ENCODE measurements at places on chromosomes 13 and 19.
A peak's percentile ranks its signal among the peaks of the same experiment; 100 is the strongest.

GRCh38 chr19:16771618-16772017 is 52.0 kb downstream of the NWD1 start:
- DNase-seq = peak; percentile 59

- DNase-seq = peak; percentile 58
These were observed 1.3 kb downstream of the CSNK1G2 start for GRCh38 chr19:1942078-1942933.

DNA sequence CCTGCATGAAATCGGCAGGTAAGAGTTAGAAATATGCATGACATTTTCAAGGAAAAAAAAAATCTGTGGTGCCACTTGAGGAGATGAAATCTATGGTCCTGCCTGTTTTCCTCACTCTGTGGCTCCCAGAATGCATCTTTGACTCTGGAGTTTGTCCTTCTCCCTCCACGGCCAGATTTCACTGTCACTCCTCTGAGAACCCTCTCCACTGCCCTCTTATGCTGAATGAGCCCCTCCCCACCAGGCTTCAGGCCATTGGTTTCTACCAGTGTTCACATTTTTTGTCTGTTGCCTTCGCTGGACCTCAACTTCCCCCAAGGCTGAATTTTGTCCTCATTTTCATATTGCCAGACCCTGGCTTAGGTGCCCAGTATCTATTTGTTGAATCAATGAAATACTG is 235.0 kb downstream of the ZIC5 start:
- DNase-seq = no peak

- DNase-seq = peak; percentile 36
These were observed 8.6 kb upstream of the CEACAM6 start for GRCh38 chr19:41746593-41747227.

- DNase-seq = no peak
These were observed 546.7 kb downstream of the RFC3 start for GRCh38 chr13:34364633-34365032.

GRCh38 chr19:42290523-42291434 is 11.2 kb upstream of the PRR19 start:
- DNase-seq = no peak

DNA sequence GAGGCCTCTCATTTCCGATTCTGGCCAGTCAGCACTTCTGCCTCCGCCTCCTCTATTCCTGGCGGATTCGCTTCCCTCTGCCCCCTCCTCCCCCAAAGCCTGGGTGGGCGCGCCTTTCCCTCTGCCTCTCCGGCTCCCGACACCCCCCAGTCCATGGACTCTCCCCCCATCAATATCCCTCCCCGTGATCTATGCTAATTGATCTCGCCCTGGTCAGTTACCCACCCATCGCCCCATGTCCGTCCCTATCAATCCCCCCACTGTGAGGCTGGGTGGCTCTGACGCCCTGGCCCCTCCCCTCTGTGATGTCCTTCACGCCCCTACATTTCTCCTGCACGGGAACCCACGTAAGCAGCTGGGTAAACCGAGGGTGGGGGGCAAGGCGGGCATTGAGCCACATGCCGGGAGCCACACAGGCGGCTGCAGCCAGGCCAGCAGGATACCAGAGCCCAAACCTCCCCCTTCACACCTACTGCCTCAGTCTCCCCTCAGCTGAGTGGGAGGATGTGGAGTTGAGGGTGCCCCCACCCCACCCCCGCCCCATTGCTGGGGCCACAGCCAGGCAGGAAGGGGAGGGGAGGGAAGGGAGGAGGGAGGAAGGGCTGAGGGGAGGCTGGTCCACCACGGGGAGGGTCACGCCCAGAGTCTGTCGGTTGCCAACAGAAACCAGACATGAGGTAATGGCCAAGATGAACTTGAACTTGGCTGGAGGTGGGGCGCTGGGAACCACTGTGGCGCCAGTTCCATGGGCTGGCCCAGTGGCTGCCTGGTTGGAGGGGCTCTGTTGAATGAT is 21.0 kb downstream of the SMIM24 start:
- peak; percentile 97 for DNase-seq

- DNase-seq = no peak
These were observed 441.8 kb downstream of the SLITRK1 start for GRCh38 chr13:83440465-83440864.

DNA sequence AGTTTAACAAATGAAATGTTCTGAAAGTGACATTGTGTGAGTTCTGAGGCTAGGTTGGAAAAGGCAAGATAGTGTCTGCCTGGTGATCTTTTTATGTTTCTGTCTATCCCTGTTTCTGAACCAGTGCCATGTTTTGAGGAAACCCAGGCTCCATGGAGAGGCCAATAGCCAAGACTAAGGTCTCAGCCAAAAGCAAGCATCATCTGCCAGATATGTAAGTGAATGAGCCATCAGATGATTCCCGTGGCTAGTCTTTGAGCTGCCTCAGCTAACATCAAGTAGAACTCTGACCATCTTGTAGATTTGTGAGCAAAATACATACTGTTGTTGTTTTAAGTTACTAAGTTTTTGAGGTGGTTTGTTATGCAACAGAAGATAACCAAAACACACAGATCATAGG is 19.6 kb upstream of the CCNA1 start:
- peak; percentile 68 for DNase-seq

DNA sequence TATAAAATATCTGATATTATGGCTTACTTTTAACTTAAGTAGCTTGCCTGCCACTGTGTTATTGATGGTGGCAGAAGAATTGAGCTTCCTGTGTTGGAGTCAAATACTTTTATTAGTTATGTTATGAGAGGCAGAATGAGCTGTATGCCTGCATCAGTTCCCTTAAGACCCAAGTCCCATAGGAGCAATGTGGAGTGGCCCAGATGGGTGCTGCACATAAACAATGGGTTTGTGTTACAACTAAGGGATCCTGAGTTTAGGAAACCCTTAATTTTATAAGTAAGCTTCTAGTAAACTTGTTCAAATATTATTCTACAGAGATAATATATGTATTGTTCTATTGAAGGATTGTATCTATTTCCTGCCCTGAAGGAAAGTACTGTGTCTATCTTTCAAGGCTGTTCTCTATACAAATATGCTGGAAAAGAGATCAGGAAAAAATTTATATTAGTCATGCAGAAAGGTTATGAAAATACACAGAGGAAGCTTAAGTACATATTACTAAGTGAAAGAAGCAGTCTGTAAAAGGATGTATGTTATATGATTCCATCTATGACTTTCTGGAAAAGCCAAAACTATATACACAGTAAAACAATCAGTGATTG is 2018.0 kb upstream of the PCDH20 start:
- DNase-seq = peak; percentile 75

DNA sequence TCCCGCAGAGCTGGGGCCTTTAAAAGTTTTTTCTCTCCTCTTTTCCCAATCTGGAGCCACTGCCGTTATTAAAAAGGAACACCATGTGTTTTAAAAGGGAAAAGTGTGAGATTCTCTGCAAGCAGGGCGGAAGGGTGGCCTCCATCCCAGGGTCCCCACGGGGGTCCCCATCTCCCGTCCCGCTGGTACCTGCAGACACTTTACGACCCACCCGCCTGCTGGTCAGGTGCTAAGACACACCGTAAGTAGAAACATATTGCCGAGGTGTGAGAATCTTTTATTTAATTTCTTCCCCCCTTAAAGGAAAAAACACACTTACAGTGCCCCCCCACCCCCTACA is 1.8 kb downstream of the CRLF1 start:
- DNase-seq = no peak

DNA sequence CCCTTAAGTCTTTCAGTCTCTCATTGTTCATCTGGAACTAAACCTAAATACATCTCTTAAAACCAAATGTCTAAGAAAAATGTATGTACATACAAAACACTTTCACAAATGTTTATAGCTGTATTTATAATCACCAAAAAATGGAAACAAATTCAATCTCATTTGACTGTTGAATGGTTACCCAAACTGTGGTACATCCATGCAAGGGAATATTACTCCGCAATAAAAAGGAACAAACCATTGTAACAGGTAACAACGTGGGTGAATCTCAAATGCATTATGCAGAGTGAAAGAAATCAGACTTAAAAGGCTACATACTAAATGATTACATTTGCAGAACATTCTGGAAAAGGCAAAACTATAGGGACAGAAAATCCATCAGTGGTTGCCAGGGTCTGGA is 425.2 kb downstream of the COG6 start:
- DNase-seq = no peak

DNA sequence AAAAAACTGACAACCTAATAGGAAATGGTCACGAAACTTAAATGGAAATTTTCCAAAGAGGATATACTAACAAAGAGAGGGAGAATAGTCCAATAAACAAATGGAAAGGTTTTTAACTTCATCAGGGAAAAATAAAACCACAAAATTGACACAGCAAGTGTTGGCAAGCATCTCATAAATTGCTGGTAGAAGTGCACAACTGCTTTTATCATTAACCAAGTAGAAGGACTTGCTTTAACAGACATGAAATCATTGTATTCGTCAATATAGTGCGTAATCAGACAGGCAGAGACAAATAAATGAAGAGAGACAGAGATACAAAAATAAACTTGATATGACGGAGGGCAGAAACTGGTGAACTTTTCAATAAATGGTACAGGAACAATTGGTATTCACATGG is 7.4 kb downstream of the TGDS start:
- DNase-seq = no peak

DNA sequence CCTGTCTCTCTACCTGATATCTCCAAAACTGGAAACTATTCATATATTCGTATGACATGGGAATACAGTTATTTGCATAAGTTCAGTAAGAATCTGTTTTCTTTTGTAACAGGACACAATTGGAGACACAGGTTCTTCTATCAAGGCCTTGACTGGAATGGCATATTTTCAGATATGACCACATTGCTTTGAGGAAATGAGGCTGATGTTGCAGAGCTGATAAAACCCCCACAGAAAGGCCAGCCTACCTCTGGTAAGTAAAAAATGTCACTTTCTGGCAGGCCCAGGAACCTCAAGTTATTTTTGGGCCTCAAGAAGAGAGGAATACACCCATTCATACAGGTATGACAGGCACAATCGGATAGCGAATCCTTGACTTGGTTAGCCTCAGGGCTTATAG is 29.5 kb upstream of the KBTBD6 start:
- no peak for DNase-seq

GRCh38 chr19:29526730-29527499 is 1.1 kb downstream of the VSTM2B start:
- no peak for DNase-seq

DNA sequence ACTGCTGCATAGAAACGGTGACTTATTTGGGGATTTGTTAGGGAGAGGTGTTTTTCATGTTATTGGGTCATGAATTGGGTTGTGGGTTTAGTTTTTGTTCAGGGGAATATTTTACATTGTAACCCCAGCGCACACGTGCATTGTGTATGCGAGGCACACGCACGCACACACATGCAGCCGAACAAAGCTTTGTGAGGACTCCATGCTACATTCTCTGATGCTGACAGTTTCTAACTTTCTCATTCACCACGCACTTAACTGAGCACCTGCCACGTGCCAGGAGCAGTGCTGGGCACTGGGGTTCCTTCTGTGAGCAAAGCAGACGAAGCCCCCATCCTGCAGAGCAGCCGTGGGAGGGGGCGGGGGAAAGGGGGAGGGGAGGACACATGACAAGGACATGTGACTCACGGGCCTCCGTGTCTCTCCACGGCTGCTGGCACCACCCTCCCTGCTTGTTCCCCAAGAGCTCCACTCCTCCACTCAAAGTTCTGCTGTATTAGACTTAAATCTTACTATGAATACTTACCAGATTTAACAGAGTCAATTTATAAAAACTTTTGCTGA is 55.6 kb downstream of the SLC7A9 start:
- DNase-seq = no peak

- no peak for DNase-seq
These were observed 6.0 kb upstream of the ZNF765 start for GRCh38 chr19:53388904-53389303.

- no peak for DNase-seq
These were observed 7.8 kb upstream of the NCCRP1 start for GRCh38 chr19:39188960-39189359.

DNA sequence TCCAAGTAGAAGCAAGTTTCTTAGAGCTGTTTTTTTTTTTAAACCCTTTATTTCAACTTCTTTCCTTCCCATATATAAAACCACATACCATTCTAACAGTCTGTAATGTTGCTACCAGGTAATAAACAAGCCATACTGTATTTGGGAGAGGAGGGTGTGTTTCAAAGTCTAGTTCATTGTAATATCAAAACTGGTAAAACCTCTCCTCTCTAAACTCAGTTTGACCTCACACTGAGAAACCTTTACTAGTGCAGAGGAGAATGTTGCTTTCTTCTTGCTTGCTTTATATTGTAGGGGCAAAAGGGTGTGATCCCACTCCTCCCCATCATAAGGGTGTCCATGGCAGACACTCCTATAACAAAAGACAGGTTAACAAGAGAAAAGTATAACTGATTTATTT is 155.1 kb downstream of the GGACT start:
- no peak for DNase-seq

GRCh38 chr19:14114854-14115253 is 2.7 kb downstream of the PRKACA start:
- DNase-seq = no peak

- DNase-seq = no peak
These were observed 4.9 kb downstream of the RCBTB2 start for GRCh38 chr13:48527955-48528354.

GRCh38 chr13:101942038-101942437 is 459.8 kb downstream of the FGF14 start:
- peak; percentile 20 for DNase-seq

DNA sequence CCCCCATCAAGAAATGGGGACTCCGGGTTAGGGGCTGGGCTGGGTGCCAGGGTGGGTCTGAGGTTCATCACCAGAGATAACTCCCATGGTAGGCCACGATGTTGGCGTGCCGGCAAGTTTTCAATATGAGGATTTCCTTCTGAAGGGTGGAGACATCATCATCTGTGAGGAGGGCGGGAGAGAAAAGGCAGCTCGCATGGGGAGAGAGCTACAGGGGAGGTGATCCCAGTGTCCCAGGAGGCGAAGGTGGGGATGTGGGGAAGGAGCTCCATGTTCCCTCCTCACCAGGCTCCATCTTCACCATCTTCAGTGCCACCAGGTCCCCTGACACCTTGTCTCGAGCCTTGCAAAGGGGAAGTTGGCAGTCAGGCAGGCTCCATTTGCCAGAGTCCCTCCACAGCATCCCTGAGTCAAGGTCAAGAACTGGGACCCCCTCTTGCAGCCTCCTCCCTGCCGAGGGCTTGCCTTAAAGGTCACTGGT is 430 bp downstream of the MAP4K1 start:
- DNase-seq = no peak

GRCh38 chr13:70188567-70188966 is 80.3 kb upstream of the KLHL1 start:
- no peak for DNase-seq

DNA sequence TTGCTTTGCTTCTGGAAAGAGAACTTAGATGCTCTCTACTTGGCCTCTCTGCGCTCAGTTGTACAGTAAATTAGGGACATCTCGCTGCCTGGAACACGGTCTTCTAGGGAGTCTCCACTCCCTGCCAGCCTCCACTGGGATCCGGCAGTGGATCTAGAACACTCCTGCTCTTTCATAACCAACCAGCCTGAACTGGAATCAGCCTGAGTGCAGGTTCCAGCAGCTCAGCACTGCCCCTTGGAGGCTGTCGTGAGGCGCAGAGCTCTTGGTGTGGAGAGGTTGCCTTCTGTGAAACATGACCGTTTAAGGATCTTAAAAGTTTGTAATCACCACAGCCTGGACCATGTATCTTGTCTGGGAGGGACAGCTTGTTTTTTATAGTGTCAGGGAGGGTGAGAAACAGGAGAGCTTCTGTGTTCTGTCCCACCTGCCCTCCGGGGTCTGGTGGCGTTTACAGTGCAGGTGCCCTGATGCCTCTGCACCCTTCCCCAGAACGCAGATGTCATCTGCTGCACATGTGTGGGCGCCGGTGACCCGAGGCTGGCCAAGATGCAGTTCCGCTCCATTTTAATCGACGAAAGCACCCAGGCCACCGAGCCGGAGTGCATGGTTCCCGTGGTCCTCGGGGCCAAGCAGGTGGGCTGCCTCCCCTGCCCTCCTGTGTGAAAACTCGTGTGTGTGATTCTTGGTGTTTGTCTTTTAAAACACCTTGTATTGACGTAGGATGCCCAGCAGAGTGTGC is 24.8 kb downstream of the UPF1 start:
- DNase-seq = peak; percentile 52

All from fibroblast of lung (primary cell).